ENCODE measurements at places on chromosomes 16 and 17.
A peak's percentile ranks its signal among the peaks of the same experiment; 100 is the strongest.

DNA sequence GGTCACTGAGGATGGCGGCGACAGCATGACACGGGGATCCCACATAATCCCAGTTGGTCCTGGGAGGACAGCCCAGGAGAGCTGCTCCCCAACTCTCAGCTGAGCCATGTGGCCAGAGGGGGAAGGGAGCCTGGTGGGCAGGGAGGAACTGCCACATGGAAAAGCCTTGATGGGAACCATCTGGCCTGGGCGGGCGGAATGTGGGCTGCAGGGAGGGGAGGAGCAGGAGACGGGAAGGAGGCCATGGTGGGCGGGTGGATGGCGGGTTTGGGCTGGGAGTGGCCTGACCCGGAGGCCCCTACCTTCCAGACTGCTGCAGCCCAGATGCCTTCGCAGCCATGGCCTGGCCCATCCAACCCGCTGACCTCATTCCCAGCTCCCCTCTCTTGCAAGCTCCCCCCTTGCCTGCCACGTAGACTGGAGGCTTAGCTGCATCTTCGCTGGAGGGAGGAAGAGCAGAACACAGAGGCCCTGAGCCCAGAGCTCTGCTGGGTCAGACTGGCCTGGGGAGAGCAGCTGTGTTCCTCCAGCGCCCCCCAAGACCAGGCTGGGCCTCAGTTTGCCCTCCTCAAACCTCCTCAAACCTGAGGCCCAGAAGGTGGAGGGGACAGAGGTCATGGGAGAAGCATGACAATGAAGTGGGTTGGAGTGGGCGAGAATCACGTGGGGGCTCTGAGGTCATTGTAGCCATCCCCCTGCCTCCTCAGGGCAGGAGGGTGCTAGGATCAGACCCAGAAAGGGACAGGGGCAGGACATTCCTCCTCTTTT is 8.2 kb upstream of the COL1A1 start:
- H3K36me3 ChIP-seq, result no peaks in the 10 kb centered on the region
- H3K4me1 ChIP-seq, result peaks cover 46% of the 10 kb centered on the region
- peak overlapping the region; percentile 32 for H3K4me3 ChIP-seq
- H3K27me3 ChIP-seq, result peaks cover 7% of the 10 kb centered on the region
- no peak overlapping the region for H3K27ac ChIP-seq
- DNase-seq, result peak; percentile 80

DNA sequence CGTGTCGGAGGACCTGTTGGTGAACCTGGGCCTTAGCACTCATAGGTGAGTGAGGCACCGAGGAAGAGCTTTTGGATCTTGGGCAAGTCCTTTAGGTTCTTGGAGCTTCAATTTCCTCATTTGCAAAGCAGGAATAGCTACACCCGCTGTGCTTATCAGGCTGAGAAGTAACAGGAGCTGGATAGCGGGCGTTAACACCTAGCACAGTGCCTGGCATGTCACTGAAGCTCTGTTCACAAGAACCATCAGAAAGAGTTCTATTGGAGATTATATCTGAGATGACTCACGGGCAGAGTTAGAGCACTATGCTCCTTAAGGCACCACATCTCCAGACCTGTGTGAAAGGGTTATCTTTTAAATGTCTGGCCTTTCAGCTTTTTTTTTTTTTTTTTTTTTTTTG is 12.8 kb downstream of the MEOX1 start:
- no peaks in the 10 kb centered on the region for H3K36me3 ChIP-seq
- H3K4me3 ChIP-seq, result no peak overlapping the region
- H3K27ac ChIP-seq, result no peak overlapping the region

GRCh38 chr17:81285179-81285878 is 9.8 kb downstream of the SLC38A10 start:
- no peaks in the 10 kb centered on the region for H3K27me3 ChIP-seq
- DNase-seq, result no peak
- 0 out of 2 replicates have a peak overlapping the region, but pooled peaks have one; percentile 50 for H3K27ac ChIP-seq
- no peaks in the 10 kb centered on the region for H3K4me1 ChIP-seq

DNA sequence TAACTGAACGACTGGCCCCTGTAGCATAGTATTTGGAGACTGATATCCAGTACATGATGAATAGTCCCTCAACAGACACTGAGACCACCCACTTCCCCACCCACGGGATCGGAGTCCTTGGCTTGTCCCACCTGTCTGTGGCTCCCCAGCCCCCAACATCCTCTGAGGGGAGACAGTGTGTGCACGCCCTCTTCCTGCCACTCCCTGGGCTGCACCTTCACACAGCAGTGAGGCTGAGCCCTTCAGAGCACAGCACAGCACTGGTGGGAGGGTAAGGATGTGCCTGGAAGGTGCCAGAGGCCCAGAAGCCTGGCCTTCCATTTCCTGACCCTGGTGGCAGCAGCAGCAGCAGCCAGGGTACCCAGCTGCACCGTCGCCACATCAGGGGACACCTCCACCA is 11.0 kb downstream of the DNASE1 start:
- no peaks in the 10 kb centered on the region for H3K27me3 ChIP-seq
- no peak overlapping the region for H3K4me3 ChIP-seq
- H3K27ac ChIP-seq, result no peak overlapping the region
- peaks cover 17% of the 10 kb centered on the region for H3K36me3 ChIP-seq

DNA sequence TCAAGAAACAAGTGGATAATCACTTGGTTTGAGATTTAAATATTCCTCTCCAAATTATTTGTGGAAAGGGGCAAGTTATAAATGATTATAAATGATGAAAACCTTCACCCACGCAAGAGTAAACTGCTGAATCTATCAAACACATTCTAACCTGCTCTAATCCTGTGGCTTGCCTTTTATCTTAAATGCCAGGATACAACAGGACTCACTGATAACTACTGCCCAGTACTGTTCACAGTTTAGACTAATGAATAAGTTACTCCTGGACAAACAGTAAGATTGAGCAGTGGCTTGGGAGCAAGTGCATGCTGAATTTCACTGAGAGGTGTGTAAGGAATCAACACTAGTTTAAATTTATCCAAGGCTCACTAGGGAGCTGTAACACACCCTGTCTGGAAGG is 31.1 kb downstream of the IGF2BP1 start:
- H3K27ac ChIP-seq, result peak overlapping the region; percentile 91
- DNase-seq, result no peak
- H3K36me3 ChIP-seq, result peaks cover 42% of the 10 kb centered on the region
- no peaks in the 10 kb centered on the region for H3K27me3 ChIP-seq
- H3K4me3 ChIP-seq, result no peak overlapping the region

- no peak overlapping the region for H3K4me3 ChIP-seq
- no peaks in the 10 kb centered on the region for H3K27me3 ChIP-seq
- DNase-seq, result no peak
- no peaks in the 10 kb centered on the region for H3K36me3 ChIP-seq
- no peaks in the 10 kb centered on the region for H3K4me1 ChIP-seq
- H3K27ac ChIP-seq, result no peak overlapping the region
Observed at GRCh38 chr17:58576679-58577367, 62.4 kb upstream of the MTMR4 start.

DNA sequence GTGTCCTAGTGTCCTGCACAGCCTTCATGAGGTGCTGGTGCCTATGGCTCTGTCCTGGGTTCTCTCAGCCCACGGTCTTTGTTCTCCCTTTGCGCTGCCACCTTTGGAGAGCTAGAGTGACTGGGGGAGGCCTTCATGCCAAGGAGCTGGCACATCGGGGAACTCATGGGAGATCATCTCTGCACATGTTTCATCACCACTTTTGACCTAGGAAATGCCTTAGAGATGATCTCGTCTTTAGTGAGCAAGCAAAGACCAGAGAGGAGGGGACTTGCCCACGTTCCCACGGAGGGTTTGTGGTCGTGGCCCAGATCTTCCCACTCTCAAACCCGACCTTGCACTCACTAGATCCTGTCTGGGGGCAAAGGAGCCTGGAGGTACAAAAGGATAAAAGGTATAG is 23.5 kb downstream of the TBX4 start:
- H3K4me1 ChIP-seq, result 0 out of 2 replicates have a peak, but pooled peaks cover 4% of the 10 kb centered on the region
- H3K27ac ChIP-seq, result no peak overlapping the region
- H3K27me3 ChIP-seq, result no peaks in the 10 kb centered on the region
- H3K4me3 ChIP-seq, result no peak overlapping the region
- no peaks in the 10 kb centered on the region for H3K36me3 ChIP-seq

- peaks cover 4% of the 10 kb centered on the region for H3K27me3 ChIP-seq
- no peaks in the 10 kb centered on the region for H3K4me1 ChIP-seq
- peak; percentile 45 for DNase-seq
- no peak overlapping the region for H3K4me3 ChIP-seq
- H3K36me3 ChIP-seq, result no peaks in the 10 kb centered on the region
- no peak overlapping the region for H3K27ac ChIP-seq
Observed at GRCh38 chr17:79925242-79925957, 86.2 kb upstream of the CBX4 start.

DNA sequence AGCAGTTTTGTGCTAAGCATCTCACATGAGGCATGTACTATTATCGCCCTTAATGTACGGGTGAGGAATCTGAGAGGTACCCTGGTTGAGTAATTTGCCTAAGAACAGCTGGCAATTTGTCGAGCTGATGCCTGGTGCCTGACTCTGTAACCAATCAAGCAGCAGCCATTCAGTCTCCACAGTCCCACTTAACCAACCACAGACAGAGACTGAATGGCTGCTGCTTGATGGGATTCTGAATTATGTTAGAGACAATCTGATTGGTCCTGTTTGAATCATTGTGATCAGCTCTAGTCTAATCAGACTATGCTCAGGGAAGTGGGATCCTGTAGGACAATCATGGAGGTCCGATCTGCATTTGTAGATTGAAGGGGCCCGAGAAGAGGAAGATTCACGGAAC is 447.0 kb downstream of the SHISA9 start:
- no peak overlapping the region for H3K27ac ChIP-seq
- peaks cover 19% of the 10 kb centered on the region for H3K36me3 ChIP-seq
- H3K27me3 ChIP-seq, result no peaks in the 10 kb centered on the region
- DNase-seq, result peak; percentile 69

- H3K36me3 ChIP-seq, result no peaks in the 10 kb centered on the region
- H3K27me3 ChIP-seq, result peaks cover 70% of the 10 kb centered on the region
- peak overlapping the region; percentile 94 for H3K4me3 ChIP-seq
- DNase-seq, result peak; percentile 75
- H3K4me1 ChIP-seq, result peaks cover 27% of the 10 kb centered on the region
- H3K27ac ChIP-seq, result peak overlapping the region; percentile 76
Observed at GRCh38 chr16:51155199-51155607, 4.1 kb upstream of the SALL1 start.

DNA sequence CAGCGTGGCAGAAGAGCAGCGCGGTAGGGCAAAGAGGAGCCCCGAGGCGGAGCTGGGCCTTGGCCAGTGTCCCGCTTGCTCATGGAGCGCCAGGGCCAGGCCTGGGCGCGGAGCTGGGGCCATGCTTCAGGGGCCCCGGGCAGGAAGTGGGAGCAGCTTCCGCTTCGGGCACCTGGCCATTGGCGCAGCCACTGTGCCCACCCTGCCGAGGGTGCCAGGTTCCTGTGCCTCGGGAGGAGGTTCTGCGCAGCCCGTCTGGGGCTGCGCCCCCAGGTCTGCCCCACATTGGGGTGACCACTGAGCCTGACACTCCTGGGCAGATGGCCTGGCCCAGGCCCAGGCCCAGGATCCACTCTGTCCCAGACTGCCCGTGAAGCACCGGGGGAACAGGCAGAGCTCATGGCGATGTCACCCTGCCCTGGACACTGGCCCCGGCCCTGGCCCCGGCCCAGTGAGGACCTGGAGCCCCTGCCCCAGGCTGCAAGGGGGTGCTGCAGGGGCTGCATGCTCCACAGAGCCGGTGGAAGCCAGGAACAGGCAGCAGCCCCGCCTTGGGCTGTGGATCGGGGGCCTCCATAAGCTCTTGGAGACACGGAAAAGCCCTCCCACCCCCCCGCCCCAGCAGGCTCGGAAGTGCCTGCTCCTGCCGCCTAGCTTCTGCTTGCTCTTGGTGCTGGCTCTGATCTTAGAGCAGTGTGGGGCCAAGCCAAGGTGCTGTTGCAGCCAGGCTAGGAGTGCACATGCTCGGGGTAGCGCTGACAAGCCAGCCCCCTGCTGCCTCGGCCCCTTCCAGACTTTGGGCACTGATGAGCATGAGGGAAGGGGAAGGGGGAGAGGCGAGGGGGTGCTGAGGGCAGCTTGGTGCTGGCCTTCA is 35.9 kb upstream of the FOXJ1 start:
- H3K4me3 ChIP-seq, result no peak overlapping the region
- no peaks in the 10 kb centered on the region for H3K27me3 ChIP-seq
- H3K36me3 ChIP-seq, result no peaks in the 10 kb centered on the region
- H3K27ac ChIP-seq, result no peak overlapping the region
- peaks cover 8% of the 10 kb centered on the region for H3K4me1 ChIP-seq

- peaks cover 36% of the 10 kb centered on the region for H3K36me3 ChIP-seq
- no peak overlapping the region for H3K4me3 ChIP-seq
- DNase-seq, result no peak
- H3K27ac ChIP-seq, result no peak overlapping the region
Observed at GRCh38 chr17:38809828-38810227, 10.5 kb upstream of the PIP4K2B start.
